NCI-H1436 treated with DMSO at 0.1 percent for 48 hours (cell line): ENCODE measurements at places on chromosomes 3 and 15.

DNA sequence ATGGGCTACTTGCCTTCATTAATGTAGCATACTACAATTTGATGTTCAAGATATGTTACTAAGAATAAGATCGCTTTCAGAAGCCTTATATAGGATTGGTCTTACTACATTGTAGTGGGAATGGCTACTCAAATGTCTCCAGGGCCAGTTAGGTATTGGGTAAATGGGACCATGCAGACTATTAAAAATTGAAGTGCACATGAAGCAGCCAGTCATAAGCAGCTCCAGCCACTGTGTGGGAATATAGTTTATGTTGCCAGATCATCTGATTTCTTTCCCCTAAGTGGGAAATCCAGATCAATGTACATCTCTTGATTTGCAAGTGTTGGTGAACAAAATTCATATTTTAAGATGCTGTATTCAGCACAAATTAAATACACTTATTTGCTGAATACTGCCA is 5.1 kb downstream of the CTNNB1 start:
- no peak for DNase-seq

GRCh38 chr3:128360705-128361271 is 105.9 kb downstream of the DNAJB8 start:
- DNase-seq = no peak

DNA sequence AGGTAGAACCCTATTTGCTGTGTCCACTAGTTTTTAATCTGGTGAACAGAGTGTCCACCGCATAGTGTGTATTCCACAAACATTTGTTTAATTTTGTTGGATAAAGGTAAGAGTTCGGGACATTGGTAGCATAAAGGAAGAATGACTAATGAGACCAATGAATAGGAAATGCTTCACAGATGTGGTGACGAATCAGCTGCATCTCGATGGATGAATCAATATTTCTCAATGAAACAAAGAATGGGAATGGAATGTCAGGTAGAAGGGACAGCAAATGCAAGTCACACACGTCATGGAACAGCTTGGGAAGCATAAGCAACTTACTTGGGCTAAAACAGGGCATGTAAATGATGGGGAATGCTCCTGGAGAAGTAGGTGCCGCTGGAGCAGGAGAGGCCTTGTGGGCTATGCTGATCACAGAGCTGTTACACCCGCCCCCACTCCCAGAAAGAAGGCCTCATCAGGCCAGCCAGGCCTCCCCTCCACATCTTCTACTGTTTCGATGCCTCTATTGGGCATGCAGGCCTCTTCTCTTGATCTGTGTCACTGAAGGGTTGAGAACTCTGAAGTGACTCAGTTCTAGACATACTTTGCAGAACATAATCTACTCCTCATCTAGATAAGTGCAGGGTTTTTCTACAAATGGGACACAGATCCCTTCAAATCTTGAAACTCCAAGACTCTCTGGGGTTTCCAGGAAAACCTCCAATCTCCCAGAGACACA is 120.0 kb upstream of the GADL1 start:
- no peak for DNase-seq

- no peak for DNase-seq
These were observed 446.6 kb upstream of the BCHE start for GRCh38 chr3:166283840-166284239.

DNA sequence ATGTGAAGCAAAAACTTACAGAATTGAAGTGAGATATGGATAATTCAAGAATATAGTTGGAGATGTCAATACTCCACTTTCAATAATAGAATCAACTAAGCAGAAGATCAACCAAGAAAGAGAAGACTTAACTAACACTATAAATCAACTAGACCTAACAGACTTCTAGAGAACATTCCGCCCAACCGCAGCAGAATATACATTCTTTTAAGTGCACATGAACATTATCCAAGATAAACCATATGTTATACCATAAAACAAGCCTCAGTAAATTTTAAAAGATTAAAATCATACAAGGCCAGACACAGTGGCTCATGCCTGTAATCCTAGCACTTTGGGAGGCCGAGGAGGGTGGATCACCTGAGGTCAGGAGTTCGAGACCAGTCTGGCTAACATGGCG is 5.5 kb upstream of the TEX55 start:
- no peak for DNase-seq

- no peak for DNase-seq
These were observed 1.1 kb downstream of the UCN2 start for GRCh38 chr3:48562367-48563095.

DNA sequence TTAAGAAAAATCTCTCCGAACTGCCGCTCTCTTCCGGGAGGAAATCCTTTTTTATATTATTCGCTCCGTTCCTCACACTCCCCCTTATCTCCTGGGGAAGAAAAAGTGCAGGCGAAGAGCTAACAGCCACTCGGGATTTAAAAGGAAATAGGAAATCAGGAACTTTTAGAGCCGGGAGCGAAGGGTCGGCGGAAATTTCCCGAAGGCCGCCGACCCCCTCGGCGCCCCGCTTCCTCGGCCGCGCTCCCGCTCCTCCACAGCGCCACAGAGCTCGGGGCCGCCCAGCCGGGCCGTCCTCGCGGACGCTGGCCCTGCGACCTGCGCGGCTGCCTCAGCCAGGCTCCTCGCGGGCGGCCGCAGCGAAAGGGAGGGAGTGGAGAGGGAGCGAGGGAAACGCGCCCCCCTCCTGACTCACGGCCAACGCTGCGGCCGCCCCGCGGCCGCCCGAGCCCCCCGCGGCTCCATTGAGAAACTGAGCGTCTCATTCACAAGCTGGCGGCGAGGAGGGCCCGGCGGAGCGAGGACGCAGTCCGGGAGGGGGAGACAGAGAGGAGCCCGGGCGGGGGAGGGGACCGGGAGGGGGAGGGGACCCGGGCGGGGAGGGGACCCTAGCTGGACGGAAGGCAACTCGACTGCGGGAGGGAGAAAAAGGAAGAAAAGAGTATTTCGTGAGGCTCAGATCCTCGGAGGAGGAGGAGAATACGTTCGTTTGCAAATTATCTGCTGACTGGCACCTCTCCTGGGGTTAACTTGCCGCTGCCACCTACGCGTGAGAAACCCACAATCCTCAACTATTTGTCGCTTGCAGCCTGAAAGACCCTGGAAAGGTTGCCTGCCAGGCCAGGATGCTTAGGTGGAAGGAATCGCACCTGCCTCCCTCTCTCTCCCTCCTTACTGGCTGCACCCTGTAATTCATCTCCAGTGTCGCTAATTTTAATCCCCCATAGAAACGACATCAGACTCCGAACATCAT is at the start of gene PTPN9:
TSS of gene PTPN9 (minus strand) at position 368 of the 973 bp plus-strand sequence. CDS start 539 bp downstream, outside the sequence.
- no peak for DNase-seq

GRCh38 chr15:35206060-35206675 is 121.1 kb upstream of the NANOGP8 start:
- no peak for DNase-seq

GRCh38 chr15:92425578-92426225 is 32.0 kb downstream of the ST8SIA2 start:
- no peak for DNase-seq

DNA sequence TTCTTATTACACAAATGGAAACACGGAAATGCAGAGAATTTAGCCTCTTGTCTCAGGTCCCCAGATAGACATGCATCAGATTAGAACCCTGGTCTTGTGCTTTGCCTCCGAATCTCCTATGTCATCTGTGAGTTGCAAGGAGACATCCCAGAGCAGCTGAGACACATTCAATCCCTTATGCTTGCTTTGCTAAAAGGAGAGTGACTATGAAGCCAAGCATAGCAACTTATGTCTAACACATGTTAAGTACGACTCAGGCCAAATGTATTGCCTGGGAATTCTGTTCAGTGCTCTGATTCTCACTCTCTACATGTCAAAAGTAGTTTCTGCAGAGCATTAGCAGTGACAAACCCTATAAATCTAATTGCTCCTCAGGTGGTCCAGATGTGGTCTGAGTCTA is 30.6 kb upstream of the LRRC3B start:
- no peak for DNase-seq

DNA sequence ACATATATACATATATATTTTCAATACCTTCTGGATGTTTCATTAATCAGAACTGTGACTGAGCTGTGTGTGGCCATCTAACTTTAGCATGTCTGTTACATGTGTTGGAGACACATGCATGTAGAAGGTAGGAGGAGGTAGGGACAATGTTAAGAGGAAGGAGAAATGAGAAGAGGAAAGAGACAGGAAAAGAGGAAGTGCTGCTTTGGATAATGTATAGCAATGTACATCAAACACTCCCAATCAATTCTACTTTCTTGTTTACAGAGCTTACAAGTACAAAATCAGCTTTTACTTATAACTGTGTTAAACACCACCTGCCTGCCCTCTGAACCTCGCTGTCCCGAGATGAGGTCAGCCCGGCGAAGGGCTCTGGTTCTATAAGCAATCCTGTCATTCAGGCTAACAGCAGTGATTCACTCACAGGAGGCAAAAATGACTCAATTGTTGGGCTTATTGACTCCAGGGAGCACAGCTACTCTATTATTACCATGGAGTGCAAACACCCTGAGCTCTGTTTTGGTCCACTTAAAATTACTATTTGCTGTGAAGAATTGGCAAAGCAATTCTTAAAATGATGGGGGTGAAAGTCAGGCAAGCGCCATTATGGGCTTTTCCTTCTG is 188.9 kb downstream of the MEIS2 start:
- no peak for DNase-seq

DNA sequence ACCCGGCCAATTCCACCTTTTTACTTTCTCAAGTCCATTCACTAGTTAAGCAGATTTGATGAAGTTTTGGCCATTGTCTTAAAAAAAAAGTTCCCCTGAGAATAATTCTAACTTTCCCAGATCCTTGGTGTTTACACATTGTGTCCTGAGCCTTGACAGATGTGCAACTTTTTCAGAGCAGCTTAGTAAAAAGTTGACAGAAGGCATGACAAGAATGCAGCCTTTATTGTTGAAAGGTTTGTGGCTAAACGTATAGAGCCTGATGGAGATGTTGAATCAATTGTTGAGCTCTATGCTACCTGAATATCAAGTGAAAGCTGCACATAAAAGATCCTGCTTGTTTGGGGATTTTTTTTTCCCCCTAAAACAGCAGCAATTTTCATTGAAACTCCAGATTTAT is 75.3 kb upstream of the CMTM7 start:
- no peak for DNase-seq

DNA sequence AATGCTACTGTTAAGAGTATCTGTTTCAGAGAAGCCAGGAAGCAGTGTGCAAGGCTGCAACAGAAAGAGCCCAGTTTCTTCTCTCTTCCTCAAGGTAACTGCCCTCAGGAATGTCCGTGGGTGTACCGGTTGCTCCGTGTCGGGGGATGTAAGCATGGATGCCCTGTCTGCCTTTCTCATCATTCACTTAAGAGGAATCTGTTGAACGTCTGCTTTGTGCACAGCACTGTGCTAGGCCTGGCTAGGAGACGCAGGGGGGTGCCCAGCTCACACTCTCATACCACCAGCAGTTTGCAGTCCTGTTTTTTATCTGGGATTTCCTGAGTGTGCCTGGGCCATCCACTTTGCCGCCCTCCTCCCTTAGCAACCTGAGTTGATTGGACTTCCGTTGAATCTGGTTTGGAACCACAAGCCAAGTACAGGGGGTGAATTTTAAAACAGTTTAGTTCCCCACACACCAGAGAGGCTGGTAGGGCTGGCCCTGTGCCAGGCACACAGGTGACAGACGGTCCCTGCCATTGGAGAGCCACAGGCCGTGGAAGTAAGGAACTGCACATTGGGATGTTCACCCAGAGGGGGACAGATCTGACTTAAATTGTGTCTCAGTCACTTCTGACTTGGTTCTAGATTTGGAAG is 11.2 kb downstream of the BOC start:
- DNase-seq = no peak

- DNase-seq = no peak
These were observed 290.7 kb upstream of the CTNNB1 start for GRCh38 chr3:40908612-40909011.

DNA sequence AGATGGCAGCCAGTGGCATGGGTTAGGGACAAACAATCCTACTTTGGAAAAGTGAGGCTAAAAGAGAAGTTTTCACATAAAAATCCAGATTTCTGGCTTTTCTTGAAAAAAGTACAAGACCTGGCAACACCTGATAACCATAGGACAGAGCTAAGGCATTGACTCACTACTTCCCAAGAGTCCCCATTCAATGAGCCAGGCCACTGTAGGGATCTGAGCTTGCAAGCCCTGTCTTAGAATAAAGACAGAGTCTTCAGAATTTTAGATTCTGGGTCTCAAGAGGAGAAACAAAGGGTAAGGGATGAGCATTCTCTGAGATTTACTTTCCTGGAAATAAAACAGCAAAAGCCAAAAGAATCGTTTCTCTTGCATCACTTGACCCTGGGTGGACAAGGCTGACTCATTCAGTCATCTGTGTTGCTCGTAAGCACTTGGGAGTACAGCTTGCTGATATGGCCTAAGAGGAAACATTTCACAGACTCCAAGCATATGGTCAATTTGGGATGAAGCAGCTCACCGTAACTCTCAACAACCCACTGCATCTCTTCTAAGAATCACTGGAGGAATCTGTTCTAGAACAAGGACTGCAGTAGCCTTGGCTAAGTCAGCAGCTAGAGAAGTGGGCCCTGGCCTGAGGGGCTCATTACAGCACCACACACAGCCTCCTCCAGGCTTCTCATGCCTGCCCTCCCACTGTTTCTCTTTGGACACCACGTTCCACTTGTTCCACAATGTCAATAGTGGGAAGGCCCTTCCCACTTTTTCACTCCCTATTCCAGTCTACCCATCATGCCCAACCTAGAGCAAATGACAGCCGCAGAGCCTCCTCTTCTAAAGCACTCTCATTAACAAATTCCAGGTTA is 86.2 kb downstream of the RFTN1 start:
- DNase-seq = no peak

- DNase-seq = no peak
These were observed 993.4 kb downstream of the NAALADL2 start for GRCh38 chr3:175852560-175852959.

DNA sequence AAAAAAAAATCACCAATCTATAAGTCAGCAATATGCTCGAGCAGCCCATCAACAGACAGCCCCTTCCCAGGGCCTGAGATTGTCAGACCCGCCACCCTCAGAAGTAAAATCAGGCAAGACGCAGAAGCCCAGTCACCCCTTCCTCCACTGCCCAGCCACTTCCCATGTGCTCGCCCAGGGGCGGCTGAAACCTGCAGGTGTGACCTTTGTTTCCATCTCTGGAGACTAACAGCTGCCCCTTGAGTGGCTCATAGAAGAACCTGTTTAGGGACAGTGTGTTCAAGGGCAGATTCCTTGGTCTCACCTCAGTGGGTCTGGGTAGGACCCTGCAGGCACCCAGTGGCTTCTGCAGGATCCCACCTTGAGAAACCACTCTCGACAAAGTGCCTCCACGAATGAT is 105.6 kb downstream of the MYLK start:
- DNase-seq = no peak

DNA sequence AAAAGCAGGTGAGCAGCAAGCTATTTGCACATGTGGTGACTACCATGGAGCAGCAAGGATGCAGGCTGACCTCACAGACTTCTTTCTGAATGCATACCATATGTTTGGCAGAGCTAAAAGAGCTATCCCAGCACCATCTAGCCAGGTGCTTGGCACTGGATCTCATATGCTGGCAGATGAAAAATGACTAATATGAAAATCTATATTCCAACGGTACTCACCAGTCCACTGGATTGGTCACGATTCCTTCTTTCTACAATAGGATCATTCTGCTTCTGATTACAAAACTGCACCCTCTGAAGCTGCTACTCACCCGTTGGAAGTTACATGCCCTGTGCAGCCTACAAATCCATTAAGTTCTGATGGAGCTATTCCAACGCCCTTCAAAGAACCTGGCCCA is 714.3 kb upstream of the CFAP20DC start:
- DNase-seq = no peak
